ENCODE measurements at places on chromosomes 7 and 10.

DNA sequence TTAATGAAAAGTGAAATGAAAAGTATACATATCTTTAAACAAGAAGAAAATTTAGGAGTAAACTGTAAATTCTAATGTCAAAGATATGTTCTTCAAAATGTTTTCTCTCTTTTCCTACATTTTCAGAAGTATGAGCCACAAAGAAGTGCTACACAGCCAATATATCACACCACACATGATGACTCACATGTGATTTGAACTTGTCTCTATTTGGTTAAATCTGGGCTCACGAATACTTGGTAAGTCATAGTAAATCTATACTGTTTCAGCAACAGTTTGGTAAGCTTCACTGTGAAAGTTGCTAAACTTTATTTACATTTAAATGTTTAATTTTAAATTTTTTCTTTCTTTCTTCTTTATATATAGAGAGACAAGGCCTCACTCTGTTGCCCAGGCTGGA lies 380.6 kb upstream of the IGFBP3 start:
- no peak for DNase-seq

GRCh38 chr7:51451751-51452476 lies 135.3 kb upstream of the COBL start:
- no peak for DNase-seq

DNA sequence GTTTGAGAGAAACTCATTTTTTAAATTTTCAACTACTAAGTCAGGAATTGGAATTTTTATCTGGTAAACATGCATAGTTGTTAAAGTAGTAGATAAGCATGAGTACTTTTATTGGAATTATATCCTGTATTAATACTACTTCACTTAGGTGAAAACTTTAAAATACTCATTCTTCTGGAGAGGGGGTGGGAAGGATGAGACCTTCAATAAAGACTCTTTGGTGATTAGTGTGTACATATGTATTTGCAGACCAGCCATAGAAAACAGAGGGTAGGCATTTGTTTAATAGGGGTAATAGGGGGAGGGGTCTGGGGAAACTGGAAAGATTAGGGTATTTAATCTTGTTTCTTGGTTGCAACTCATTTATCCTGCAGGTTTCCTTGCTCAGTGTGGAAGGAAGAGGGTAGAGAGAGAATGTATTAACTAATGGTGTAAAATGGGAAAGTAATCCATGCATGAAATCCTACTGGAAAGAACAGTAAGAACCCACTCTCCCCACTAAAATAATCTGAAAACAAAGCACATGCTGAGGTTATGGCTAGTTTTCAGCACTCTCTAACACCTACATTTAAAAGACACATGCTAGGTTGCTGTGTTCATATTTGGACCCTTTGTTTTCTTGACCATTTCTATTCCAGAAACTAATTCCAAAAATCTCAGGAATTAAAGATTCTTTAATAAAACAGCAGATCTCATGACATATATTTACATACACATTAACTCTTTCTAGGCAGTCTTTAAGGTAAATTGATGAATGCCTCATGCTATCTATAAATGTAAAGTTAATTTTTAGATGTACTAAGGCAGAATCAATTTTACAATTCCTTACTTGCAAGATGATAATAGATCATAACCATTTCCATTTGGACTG lies 6.2 kb upstream of the IGF2BP3 start:
- no peak for DNase-seq

GRCh38 chr7:25656581-25657026 lies 428.3 kb upstream of the NPVF start:
- no peak for DNase-seq

- no peak for DNase-seq
Measured at GRCh38 chr10:73093922-73094850, 2.5 kb downstream of the P4HA1 start.

DNA sequence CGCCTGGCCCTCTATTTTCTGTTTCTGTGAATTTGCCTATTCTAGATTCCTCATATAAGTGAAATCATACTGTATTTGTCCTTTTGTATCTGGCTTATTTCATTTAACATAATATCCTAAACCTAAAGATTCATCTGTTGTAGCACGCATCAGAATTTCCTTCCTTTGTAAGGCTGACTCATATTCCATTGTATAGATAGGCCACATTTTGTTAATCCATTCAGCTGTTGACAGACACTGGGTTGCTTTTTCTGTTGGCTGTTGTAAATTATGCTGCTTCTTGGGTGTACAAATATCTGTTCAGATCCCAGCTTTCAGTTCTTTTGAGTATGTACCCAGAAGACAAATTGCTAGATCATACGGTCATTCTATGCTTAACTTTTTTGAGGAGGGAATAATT lies 28.8 kb upstream of the CUL1 start:
- no peak for DNase-seq

DNA sequence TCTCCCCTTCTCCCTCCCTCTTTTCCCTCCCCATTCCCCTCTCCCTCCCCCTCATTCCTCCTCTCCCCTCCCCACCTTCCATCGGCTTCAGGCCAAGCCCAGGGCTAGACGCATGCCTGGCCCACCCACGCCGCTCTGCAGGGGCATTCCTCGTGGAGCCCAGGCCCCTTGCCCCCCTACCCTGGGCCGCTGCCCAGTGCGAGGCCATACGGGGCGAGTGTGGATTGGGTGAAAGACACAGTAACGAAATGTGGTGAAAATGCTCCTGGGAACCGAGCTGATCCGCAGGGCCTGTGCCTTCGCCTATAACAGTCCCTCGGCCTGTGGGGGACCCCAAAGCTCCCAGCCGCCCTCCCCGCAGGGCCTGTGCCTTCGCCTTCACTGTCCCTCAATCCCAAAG lies 28.3 kb downstream of the ADGRA1 start:
- no peak for DNase-seq

GRCh38 chr7:69739190-69739589 lies 140.9 kb downstream of the AUTS2 start:
- DNase-seq: no peak

GRCh38 chr7:12713625-12714378 lies 26.4 kb downstream of the ARL4A start:
- DNase-seq: no peak

DNA sequence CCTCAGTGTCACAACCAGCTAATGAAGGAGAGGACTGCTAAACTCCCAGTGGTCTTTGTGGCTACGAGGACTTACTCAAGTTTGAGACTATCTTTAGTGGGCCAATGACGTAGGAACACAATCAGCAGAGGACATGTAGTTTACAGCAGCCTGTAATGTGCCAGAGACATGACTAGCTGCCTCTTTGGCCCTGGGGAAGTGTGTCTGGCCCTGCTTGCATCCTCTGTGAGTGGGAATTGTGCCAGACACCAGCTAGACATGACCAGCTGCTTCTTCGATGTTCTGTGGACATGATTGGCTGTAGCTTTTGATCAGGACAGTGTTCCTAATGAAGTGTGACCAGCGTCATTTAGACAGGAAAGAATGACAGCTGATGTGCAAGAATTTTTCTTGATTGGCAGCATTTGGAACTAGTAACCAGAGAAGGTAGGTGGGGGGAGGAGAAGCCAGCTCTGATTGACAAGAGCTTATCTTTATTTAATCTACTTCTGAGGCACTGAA lies 141.7 kb downstream of the AUTS2 start:
- DNase-seq: no peak

DNA sequence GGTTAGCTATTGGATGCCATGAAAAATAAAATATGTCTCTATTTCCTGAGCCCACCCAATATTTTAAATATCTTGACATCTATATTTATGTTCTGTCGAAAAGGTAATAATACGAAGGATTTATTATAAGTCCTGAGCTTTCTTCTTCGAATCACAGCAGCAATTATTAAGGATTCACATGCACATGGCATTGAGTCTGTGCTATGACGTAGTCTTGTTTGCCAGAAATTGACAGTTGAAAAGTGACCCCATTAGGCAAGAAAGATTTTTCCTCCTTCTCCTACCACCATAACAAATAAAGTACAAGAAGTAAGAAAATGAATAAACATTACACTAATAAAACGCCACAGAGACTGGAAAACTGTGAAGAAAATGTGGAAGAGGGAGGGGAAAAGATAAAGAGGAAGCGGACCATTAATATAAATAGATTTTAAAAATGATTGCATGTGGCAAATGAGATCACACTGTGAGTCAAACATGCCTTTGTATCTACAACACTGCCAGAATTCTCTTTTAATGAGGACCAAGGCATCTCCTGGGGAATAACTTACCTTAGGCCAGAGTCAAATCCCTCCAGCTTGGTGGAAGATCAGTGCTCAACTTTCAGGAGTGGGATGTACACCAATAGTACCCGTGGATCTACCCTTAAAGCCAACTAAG lies 21.6 kb downstream of the FZD1 start:
- no peak for DNase-seq
